ENCODE measurements at places on chromosomes 12 and 14.

DNA sequence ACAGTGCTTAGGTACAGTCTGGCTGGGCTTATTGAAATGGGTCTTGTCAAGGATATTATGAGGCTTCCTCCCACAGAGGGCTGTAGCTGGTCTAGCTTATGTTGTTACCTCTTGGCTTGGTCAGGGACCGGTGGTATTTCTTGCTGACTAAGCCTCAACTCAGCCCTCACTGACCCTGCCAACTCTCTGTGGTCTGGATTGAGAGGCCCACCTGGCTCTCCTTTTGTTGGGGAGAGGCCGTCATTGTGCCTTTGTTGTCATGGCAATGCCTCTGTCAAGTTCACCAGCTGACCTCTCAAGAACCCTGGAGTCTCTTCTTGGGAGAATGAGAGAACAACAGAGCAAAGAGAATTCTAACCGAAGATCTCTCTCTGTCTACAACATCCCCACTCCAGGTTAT is 245.6 kb upstream of the NPAS3 start:
- DNase-seq, result no peak

- DNase-seq, result no peak
Observed at GRCh38 chr12:93174473-93174872, 203.3 kb upstream of the NUDT4 start.

DNA sequence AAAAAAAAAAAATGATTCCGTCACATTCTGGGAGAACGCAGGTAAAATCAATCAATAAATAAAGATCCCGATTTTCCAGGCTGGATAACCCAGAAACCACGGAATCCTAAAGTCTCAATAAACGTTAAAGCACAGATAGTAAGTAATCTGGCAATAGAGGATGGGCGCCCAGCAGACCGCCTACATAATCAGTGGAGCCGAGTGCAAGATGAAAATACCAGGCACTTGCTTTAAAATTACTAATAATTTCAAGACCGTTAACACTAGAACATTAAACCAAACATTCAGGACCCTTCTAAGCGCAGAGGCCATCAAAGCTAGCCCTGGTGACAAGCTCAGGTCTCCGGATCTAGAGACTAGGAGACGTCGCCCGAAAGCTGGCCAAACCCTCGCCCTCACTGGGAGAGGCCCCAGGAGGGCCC is 1.2 kb upstream of the DCAF11 start:
- DNase-seq, result no peak

DNA sequence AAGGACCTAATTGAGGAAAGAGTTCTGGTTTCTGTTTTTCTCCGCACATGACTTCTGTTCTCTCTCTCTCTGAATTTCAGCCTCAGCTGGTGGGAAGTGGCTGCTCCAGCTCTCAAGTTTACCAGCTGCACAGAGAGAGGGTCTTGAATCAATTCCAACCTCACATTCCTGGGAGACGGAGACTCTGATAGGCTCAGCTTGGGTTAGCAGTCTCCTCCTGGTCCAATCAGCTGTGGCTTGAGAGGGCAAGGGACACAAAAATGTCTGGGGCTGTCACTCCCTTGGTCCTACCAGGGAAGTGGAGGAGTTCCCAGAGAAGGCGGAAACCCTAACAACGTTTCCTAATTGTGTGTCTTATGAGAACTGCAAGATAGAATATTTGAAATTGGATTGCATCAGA is 7.0 kb downstream of the CCDC63 start:
- no peak for DNase-seq

- no peak for DNase-seq
Observed at GRCh38 chr12:91851741-91852477, 293.7 kb downstream of the BTG1 start.

DNA sequence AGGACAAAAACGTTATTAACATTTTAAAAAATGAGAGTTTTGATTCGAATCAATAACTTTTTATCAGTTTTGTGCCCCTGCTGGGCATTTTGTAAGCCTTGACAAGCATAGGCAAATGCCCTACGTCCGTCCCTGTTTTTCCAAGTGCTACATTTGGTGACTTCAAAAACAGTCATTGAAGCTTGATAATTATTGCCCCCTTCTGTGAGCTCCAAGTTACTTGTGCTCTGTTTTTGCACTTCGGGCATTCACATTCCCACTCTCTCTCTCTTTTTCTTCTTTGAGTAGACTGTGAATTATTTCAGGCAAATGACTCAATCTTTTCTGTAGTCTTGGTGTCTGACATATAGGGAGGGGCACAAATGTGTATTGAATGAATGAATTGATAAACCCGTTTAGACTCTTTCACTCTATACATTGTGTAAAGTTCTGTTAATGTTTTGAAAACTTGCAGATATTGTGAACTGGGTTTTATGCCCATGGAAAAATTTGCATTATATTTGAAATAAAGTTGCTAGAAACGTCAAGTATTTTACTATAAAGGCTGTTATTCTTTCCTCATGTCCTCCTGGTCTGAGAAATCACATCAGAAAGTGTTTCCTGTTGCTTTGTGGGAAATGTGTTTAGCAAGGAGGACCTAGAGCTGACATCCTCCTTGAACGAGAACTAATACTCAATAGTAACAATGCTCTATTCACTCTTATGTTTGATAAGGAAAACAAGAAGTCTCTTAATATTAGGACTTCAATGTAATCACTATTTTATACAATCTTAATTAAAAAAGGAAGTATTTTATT is 1.4 kb downstream of the APAF1 start:
- no peak for DNase-seq

DNA sequence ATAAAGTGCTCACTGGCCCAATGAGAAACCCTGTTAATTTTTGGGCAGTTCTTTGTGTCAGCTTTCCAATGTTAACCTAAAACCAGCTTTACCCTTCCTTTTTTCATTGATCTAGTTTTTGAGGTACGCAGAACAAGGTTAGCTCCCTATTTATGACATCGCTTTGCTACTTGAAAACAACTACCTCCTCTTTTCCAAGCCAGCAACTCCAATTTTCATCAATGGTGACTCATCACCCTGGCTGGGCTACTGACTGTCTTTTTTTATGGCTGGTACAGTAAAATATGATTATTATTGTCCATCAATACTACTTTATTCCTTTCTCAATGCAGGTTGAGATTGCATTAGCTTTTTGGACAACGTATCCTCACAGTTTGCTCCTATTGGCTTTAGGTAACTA is 22.5 kb upstream of the AKAP6 start:
- DNase-seq, result no peak

DNA sequence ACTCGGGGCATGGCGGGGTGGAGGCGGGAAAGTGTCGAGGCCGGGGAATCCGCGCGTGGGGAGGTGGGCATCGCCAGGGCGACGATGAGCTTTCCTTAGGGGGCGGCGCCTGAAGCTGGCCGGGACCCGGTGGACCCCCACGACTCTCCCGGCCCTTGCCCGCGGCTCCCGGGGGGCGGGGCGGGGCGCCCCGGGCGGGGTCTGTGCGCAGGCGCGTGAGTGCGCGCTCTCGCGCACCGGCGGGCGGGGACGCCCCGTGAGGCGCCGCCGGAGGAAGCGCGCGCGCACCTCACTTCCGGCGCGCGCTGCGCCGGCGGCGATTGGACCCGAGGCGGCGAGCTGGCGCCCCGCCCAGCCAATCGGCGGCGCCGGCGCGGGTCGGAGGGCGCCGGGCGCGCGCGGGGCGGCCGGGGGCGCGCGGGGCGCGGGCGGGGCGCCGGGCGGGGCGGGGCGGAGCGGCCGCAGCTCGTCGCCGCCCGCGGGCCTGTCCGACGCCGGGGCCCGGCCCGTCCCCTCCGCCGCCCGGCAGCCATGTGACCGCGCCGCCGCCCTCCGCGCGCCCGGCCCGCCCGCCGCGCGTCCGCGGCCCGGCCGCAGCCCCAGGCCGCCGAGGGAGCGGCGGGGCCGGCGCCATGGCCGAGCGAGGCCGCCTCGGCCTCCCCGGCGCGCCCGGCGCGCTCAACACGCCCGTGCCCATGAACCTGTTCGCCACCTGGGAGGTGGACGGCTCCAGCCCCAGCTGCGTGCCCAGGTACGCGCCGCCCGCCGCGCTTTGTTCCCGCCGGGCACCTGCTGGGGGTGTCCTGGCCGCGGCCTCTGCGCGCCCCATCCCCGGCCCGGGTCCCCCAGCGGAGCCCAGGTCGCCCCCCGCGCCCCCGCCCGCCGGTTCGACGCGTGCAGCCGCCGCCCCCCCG is at the start of gene PACS2:
Gene PACS2, plus strand, starts transcription at position 462 of the 914 bp plus-strand sequence. Its CDS starts 171 bp downstream, at position 633.
- peak; percentile 66 for DNase-seq

- no peak for DNase-seq
Observed at GRCh38 chr12:28065374-28065773, 92.8 kb upstream of the PTHLH start.

DNA sequence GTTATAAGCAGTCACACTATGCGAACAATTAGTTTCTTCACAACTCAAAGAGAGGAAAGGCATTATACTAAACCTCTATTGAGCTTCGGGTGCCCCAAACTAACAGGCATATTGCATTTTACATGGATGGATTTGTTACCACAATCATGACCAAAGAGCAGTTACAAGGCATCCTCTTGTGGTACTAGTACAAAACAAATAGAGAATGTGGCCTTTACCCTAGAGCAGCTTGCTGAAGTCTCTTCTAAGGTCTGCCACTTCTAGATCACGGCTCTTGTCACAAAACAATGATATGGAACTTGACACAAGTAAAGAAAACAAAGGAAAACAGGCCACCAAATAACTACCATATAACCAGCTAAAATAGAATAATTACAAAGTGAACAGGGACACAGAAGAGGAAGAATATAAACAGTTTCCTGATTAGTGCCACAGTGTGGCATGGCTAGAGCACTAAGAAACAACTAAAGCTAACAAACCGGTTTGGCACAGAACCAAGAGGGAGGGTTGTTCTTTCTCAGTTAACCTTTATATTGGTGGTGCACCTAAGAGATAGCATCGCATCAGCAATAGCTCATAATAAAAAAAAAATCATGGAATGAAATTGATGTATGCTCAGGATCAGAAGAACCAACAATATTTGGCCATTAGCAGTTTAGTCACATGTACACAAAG is 209.7 kb upstream of the ATP2B1 start:
- no peak for DNase-seq

DNA sequence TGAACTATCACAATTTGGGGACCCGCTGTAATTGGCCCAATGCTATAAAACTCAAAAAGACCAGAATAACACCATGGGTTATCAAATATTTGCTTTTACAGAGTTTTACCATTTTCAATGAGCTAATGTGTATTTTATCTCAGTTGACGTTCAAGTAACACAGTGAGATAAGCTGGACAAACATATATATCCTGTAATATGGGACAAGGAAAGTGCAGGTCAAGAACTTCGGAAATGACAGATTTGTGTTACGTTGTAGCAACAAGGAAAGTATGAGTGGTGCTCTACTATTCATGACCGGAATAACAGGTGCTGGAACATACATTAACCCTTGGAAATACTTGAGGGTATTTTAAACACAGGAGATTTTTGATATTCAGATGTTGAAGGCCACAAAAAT is 566.4 kb upstream of the FLRT2 start:
- no peak for DNase-seq

DNA sequence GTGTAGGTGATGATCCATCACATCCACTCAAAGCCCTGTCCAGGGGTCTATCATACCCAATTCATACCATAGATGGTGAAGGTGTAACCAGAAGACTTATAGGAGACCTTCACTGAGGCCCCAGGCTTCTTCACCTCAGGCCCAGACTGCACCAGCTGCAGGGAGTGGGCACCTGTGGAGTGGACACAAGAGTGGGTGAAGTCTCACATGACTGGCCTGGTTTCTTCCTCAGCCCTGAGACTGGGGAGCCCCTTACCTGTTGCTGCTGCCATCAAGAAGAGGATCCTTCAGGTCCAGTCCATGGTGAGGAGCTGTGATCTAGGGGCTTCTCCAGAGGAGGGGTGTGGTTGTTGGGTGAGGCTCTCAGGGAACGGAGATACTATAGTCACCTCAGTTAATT is 851.0 kb downstream of the TMEM121 start:
- no peak for DNase-seq

- DNase-seq, result no peak
Observed at GRCh38 chr12:124295431-124296058, 652 bp downstream of the RFLNA start.

GRCh38 chr12:59408431-59408830 is 187.4 kb upstream of the SLC16A7 start:
- no peak for DNase-seq

- no peak for DNase-seq
Observed at GRCh38 chr12:39860695-39861094, 241.1 kb upstream of the ABCD2 start.

- no peak for DNase-seq
Observed at GRCh38 chr14:92380582-92380981, 57.6 kb downstream of the SLC24A4 start.

DNA sequence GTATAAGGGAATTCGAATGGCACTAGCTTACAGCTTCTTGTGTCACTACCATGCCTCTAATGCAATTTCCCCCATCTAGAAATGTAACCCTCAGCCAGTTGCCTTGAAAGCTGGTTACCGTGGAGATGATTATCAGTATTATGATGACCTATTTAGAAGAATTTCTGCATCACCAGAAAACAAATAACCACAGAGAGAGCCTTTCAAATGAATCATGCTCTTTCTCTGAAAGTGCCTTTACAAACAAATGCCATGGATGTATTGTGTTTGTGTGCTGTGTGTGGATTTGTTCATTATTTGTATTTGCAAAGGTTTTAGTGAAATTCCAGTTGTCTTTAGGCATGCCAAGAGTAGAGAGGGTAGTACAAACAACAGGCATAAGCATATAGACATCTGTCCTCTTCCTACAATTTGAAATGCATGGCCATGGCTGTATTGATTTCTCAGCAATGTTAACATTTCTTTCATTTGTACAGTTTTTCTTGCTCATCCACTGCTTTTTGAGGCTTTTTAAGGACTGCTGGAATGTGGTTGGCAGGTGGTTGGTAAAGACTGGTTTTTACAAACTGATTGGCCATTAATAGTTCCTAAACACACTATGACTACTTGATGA is 266.5 kb downstream of the PAWR start:
- DNase-seq, result no peak

- no peak for DNase-seq
Observed at GRCh38 chr12:111937429-111937828, 75.5 kb downstream of the TMEM116 start.

GRCh38 chr14:89775151-89775550 is 179.4 kb downstream of the EFCAB11 start:
- DNase-seq, result no peak

- DNase-seq, result no peak
Observed at GRCh38 chr12:2297004-2297403, 244.2 kb downstream of the CACNA1C start.

- no peak for DNase-seq
Observed at GRCh38 chr14:93126111-93126510, 10.4 kb upstream of the ITPK1 start.

- no peak for DNase-seq
Observed at GRCh38 chr14:50785457-50786063, 45.4 kb downstream of the NIN start.

DNA sequence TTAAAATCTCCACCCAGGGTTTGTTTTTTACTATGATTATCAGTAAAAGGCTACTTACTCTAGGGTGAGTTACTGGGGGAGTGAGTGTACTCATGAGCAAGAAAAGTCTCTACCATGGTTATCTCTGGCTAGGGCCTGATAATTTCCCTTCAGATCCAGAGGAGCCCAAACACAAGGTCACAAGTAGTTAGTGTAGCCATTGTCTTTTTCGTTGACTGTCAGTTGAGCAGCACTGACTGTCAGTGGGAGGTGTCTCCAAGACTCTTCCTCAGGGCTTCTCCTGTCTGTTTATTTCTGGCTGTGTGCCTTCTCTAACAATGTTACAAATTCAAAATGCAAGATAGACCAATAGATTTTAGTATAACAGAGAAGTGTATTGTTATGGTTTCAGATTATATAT is 181.2 kb upstream of the MIS18BP1 start:
- no peak for DNase-seq
